G401 (cell line): ENCODE measurements at places on chromosomes 4 and X.

GRCh38 chr4:119984996-119985395 is 81.7 kb downstream of the MAD2L1 start:
- DNase-seq = no peak

- no peak for DNase-seq
Measured at GRCh38 chr4:62901101-62901500, 1508.1 kb downstream of the TECRL start.

DNA sequence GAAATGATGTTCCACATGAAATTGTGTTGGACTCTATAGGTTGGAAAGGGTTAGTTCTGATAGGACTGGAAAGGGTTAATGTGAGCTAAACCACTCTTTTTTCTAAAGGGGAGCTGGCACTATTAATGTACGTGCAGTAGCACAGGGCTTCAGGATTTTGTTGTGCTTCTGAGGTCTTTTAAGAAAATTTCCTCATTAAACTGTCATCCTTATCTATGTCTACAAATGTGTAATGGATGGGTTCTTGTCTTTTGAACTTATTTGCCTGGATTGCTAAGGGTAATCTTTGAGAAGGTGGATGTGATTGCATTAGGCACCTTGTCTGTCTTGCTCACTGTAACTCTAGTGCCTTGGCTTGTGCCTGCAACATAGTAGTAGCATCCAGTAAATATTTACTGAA is 106.0 kb upstream of the SLC4A4 start:
- no peak for DNase-seq

GRCh38 chr4:52273885-52274284 is 222.8 kb downstream of the SPATA18 start:
- DNase-seq = no peak

DNA sequence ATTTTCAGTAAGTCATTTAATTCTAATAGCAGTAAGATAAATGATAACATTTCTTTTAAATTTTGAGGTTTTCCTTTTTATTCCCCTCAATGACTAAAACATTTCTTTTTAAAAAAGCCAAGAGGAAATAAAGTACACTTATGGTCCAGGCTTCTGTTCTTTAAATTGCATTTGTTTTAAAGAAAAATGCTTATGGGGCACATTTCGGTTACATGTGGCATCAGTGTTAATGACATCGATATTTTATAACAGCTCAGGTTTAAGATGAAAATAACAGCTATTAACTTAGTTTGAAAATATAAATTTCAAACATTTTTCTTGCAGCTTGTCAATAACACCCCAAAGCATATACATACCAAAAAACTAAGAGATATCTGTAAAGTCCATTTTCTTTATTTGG is 1161.1 kb downstream of the PCDH18 start:
- no peak for DNase-seq

- peak; percentile 35 for DNase-seq
Measured at GRCh38 chr4:182492423-182492822, 249.2 kb downstream of the TENM3 start.

- DNase-seq = peak; percentile 22
Measured at GRCh38 chr4:26175006-26175786, 145.6 kb upstream of the RBPJ start.

DNA sequence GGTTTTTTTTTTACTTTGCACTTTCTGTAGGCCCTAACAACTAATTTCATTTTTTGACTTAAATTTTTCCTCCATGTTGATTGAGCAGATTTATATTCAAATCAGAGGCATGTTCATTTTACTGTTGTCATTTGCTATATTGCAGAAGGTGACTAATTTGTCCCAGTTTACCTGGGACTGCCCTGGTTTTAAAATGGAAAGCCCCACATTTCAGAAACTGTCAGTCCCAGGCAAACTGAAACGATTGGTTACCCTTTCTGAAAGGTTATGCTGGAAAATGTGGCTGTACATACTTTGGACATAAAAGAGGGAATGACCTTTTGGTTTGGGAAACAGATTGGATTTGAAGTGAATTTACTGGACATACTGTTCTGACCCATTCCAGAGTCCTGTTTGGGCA is 160.0 kb downstream of the SPCS3 start:
- DNase-seq = no peak

- DNase-seq = no peak
Measured at GRCh38 chr4:910366-911091, 21.6 kb downstream of the GAK start.

- no peak for DNase-seq
Measured at GRCh38 chr4:26542991-26543390, 40.9 kb upstream of the TBC1D19 start.
